ENCODE measurements at places on chromosomes 5 and 9.

- DNase-seq = no peak
Observed at GRCh38 chr5:154709368-154710305, 45.5 kb upstream of the LARP1 start.

GRCh38 chr5:151072630-151073025 is 8.2 kb downstream of the TNIP1 start:
- DNase-seq = peak; percentile 83

DNA sequence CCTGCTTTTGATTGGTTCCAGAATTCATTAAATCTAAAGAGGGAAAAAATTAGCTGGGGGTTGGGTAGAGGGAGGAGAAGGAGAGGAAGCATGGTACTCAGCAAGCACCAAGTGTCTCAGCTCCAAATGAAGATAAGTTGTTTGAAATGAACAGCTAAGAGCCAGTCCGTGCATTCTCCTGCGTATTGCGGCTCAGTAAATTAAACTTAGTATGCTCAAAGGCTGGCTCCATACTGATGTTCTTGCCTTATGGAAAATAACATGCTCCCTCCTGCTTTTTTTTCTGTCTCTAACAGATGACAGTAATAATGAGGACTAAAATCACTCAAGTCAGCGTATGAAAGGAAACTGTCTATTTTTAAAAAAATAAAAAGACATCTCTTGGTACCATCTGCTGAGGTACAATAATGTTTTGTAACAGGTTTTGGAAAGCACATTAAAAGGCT is 161.0 kb downstream of the SPATA31D1 start:
- DNase-seq = no peak

DNA sequence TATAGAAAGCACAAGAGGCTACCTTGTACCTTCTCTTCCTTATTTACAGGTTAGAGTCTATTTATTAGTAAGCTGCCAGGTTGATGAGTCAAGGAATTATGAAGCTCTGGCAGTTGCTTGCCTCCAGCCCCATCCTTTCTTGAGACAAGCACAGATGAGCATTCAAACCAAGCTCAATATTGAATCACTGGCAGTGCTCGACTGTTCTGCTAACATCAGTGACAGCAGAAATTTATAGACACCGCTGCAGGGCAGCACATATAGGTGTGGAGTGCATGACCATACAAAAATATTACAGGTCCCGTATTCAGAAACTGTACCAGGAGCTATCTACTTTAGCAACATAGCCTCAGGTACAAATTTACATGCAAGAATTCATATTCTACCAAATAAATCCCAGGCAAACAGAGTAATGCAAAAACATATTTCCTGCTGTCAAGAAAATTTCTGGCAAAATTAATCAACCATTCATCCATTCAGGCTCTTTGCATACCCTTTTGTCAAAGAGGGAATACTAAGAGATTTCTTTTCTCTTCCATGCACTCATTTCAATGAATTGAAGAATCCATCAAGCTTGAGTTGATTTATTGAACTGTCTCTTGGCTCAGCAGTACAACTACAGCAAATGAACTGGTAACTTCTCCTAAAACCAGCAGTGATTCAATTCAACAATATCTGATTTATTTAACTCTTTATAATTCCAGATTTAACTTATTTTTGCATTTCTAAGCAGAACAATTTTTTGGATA is 26.9 kb upstream of the PCA3 start:
- no peak for DNase-seq

- DNase-seq = no peak
Observed at GRCh38 chr5:107969847-107970246, 299.1 kb upstream of the EFNA5 start.

- DNase-seq = no peak
Observed at GRCh38 chr9:114039484-114039883, 38.6 kb downstream of the AMBP start.

Measured in non-pigmented ciliary epithelial cell (primary cell).